ENCODE measurements at places on chromosomes 13 and 19.

GRCh38 chr19:12825254-12826131 lies 8.9 kb downstream of the RTBDN start:
- no peak for DNase-seq

- no peak for DNase-seq
Observed at GRCh38 chr13:106594980-106595379, 27.0 kb upstream of the ARGLU1 start.

DNA sequence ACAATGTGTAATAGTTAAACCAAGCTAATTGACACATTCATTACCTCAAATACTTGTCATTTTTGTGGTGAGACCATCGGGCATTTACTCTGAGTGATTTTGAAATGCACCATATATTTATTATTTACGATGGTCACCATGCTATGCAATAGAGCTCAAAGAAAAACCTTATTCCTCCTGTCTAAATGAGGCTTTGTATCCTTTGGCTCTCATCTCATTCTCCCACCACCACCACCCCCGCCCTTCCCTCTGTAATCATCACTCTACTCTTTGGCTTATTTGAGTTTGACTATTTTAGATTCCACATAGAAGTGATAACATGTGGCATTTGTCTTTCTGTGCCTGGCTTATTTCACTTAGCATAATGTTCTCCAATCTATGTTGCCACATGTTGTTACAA lies 124.9 kb downstream of the CYSLTR2 start:
- DNase-seq: no peak

DNA sequence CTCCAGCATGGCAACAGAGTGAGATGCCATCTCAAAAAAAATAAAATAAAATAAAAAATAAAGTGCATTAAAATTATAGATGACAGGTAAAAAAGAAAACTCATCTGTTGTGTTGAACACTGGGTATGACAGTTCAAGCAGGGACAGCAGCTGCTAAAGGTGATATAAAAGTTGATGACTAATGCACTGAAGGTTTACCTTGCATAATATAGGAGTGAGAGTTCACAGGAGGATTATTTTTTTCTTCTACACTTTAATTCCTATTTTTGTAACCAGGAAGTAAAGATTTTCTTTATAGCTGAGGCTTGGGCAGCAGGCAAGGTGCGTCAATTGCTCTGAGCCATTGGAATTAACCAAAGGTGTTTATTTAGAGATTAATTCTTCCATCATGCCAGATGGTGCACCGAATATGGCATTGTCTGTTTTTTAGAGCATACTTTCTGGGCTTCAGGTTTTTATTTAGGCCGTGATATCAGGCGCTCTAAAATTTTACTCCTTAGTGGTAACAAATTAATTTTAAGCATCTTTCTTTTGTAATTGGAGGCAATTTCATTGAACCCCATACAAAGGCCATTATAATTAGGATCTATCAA lies 337.0 kb upstream of the SLC10A2 start:
- DNase-seq: no peak

DNA sequence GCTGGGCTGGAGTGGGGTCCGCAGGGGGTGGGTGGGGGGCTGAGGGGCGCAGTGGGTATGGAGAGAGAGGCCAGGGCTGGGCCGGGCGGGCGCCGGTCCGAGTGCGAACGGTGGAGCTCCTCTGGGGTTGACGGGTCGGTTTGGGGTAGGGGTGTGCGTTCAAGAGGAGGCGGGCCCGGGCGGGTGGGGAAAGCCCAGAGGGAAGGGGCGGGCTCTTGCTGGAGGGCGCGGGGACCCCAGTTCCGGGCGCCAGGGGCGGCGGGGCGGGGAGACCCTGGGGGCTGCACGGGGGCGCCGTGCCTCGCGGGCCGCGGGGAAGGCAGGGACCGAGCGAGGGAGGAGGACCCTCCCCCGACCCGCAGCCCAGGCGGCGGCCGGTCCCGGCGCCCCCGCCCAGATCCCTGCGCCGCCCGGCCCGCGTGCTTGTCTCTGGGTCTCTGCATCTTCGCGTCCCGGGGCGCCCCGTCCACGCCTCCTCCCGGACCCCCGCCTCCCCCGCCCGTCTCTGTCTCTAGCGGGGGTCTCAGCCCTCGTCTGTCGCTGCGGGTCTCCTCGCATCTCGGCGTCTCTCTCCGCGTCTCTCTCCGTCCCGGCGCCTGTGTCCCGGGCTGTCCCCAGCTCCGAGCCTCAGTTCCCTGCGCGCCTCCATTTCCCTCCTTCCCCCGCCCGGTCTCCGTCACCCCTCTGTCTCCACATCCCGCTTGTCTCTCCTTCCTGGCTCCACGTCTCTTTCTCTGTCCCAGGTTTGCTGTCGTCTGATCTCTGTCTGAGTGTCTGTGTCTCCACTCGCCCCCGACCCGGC lies 8.3 kb upstream of the SHISA7 start:
- no peak for DNase-seq

GRCh38 chr13:41561170-41561569 lies 103.8 kb downstream of the RGCC start:
- no peak for DNase-seq

- no peak for DNase-seq
Observed at GRCh38 chr13:67844574-67844973, 614.4 kb upstream of the PCDH9 start.

DNA sequence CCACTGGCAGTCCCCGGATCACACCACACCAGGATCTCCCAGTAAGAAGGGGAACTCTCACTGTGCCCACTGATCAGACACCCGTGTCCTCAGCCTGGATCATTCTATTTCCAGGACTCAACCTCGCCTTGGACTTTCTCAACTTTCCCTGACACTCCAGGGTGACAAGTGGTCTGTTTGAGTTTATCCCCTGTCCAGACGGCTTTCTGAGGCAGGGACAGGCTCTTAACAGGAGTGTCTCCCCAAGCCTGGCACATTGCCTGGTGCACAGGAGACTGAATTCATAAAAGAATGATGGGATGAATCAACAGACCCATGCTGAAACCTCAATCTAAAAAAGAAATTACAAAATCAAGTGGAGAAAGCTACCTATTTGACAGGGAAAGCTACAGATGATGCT lies 606.6 kb downstream of the EFNB2 start:
- no peak for DNase-seq

GRCh38 chr13:79018166-79018565 lies 359.2 kb upstream of the OBI1 start:
- no peak for DNase-seq

GRCh38 chr13:102907016-102907756 lies 61.4 kb downstream of the ERCC5 start:
- DNase-seq: no peak

GRCh38 chr13:63501702-63502101 lies 2086.1 kb upstream of the PCDH20 start:
- no peak for DNase-seq

- DNase-seq: no peak
Observed at GRCh38 chr13:39119422-39119821, 81.2 kb downstream of the NHLRC3 start.

DNA sequence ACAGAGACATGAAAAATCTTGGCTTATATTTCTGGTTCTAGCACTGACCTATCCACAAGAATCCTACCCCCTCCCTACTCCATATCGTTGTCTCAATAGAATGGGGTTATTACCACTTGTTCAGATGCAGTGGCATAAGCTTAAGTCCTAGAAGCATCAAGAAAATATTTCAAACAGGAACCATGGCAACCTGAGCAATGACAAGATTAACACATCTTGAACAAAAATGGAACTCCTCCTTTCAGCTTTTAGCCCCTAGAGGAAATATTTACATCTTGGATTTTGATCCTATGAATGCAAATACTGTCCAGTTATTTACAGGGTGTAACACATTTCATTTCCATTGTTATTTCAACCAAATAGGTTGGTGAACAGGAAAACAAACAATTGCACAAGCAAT lies 46.1 kb upstream of the TSC22D1 start:
- DNase-seq: no peak

GRCh38 chr19:40612831-40613689 lies 11.9 kb downstream of the LTBP4 start:
- no peak for DNase-seq

All from renal cortex interstitium (tissue), 15 donors.